Activated naive CD4-positive, alpha-beta T cell treated with anti-CD3 and anti-CD28 coated beads, Interleukin-2, amount 10 ng/mL, durations not matched to agents 7 days and 5 days (primary cell): ENCODE measurements at places on chromosomes 2 and 18.

DNA sequence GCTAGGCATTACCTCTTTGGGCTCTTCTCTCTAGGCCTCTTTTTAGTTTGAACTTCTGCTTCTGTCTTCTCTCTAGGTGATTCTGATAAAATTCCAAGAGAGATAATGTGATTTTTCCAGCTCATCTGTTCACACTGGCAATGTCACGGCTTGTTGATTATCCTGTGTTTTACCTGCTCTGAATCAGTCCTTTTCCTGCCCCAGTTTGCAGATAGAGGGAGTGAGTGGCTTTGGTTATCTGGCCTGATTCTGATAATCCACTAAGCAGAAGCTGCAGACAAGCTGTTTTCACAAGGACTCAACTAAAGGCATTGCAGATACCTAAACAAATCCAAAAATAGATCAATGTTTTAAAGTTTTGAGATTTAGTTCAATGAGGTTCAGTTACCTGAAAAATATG is 111.9 kb downstream of the DCC start:
- H3K4me1 ChIP-seq, result no peaks in the 10 kb centered on the region
- H3K36me3 ChIP-seq, result no peaks in the 10 kb centered on the region
- no peaks in the 10 kb centered on the region for H3K27me3 ChIP-seq
- H3K27ac ChIP-seq, result no peak overlapping the region
- DNase-seq, result no peak

- H3K4me3 ChIP-seq, result no peak overlapping the region
- H3K4me1 ChIP-seq, result no peaks in the 10 kb centered on the region
- no peak for DNase-seq
- no peaks in the 10 kb centered on the region for H3K36me3 ChIP-seq
These were observed 1739.1 kb upstream of the PIK3C3 start for GRCh38 chr18:40215979-40216378.

GRCh38 chr2:148909114-148909513 is 34.1 kb downstream of the KIF5C start:
- no peak overlapping the region for H3K4me3 ChIP-seq
- no peaks in the 10 kb centered on the region for H3K4me1 ChIP-seq

GRCh38 chr2:121650315-121650930 is 1.2 kb upstream of the CLASP1 start:
- H3K27me3 ChIP-seq, result peaks cover 5% of the 10 kb centered on the region
- peaks cover 66% of the 10 kb centered on the region for H3K4me1 ChIP-seq
- DNase-seq, result peak; percentile 41
- H3K27ac ChIP-seq, result peak overlapping the region; percentile 99

DNA sequence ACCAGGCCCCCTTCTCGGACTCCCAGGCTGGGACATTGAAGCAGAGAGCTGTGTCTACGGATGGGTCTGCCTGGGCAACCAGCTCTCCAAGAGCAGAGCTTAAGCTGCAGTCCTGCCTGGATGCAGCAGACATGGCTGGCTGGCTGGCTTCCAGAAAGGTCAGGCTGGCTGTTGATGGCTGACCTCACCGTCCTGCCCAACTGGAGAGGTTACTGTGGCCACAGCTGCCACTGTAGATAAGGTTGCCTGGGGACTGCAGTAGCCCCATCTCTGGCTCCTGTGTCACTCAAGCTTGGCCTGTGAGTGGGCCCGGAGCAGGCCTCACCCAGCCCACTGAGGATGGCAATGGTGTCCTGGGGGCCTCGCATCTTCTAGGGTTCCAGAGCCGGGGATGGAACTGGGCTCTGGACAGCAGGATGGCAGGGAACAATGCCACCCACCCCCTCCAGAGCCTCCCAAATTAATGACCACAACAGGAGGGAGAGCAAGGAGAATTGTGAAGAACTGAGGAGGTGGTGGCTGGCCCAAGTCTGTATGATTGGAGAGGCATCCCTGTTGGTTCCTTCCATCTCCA is 37.0 kb upstream of the FOSL2 start:
- no peak overlapping the region for H3K27ac ChIP-seq
- H3K4me1 ChIP-seq, result peaks cover 56% of the 10 kb centered on the region
- peaks cover 7% of the 10 kb centered on the region for H3K36me3 ChIP-seq
- no peak overlapping the region for H3K4me3 ChIP-seq
- H3K27me3 ChIP-seq, result peaks cover 47% of the 10 kb centered on the region
- no peak for DNase-seq

DNA sequence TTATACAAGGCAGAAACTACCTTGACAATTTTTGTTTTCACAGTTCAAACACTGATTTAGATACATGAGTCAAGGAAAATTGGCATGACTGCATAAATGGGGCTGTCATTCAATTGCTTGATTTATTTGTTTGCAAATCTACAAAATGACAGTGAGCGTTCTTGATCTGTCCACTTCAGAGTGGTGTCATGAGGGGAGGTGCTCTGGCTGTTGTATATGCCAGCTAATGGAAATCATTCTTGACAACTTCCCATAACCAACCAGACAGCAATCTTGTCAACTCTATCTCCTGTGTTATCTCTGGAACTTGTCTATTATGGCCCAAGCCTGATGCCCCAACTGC is 120.6 kb upstream of the UGP2 start:
- no peaks in the 10 kb centered on the region for H3K27me3 ChIP-seq
- no peak for DNase-seq
- no peak overlapping the region for H3K27ac ChIP-seq

DNA sequence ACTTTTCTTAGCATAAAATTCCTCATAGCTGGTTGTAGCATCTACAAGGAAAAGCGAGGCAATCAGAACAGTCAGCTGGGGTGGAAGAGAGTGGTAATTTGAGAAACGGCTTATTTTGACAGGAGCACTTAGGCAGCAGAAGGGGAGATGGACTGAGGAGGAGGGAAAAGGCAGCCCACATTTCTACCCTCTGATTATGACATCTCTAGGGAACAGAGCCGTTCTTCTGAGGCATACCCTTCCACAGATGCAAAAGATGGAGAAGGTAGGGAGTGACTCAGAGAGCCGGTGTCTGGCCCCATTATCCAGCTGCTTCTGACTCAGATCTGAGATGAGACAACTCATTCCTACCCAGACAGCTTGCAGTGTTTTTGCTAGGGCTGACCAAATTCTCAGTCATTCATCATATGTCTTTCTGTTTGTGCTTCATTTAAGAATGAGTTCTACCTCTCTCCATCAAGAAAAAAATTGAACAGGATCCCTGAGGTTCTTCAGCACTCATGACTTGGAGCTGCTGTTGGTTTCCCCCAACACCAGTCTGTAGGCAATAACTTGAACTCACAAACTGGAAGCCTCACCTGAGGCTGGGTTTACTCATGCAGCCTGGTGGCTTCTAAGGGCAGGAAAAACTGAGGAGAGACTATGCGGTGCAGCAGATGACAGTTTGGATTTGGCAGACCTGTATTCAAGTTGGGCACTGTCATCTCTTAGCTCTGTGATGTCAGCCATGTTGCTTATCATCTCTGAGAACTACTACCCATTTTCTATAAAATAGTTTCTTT is 15.9 kb upstream of the SEC11C start:
- H3K4me3 ChIP-seq, result no peak overlapping the region
- H3K27ac ChIP-seq, result peak overlapping the region; percentile 21
- H3K27me3 ChIP-seq, result peaks cover 18% of the 10 kb centered on the region
- DNase-seq, result no peak

DNA sequence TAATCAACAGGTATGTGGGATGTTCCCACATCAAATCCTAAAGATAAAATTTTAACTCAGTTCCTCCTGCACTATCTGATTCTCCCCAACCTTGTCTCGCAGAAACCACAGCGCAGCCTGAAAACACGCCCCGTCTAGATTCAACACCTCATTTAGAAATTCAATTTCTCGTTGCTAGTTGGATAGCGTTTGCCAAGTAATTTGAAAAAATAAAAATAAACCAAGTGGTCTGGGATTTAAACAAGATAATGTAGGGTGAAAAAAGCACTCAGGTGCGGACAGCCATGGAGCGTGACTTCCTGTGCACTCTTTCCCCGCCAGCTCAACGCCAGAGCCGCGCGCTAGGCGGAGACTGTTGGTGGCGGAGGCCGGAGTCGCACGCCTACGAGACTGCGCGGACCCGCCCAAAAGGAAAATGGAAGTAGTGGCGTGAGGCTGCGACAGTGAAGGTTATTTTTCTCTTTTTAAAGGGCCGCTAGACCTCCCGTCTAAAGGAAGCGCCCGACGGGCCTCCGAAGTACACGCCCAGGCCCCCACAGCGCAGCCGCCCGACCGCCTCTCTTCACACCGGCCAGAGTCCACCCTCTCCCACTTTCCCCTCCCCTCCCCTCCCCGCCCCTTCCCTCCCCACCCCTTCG is 615 bp upstream of the CCNT2 start:
- H3K27me3 ChIP-seq, result peaks cover 12% of the 10 kb centered on the region
- peak; percentile 92 for DNase-seq
- peak overlapping the region; percentile 89 for H3K4me3 ChIP-seq
- H3K36me3 ChIP-seq, result peaks cover 19% of the 10 kb centered on the region

DNA sequence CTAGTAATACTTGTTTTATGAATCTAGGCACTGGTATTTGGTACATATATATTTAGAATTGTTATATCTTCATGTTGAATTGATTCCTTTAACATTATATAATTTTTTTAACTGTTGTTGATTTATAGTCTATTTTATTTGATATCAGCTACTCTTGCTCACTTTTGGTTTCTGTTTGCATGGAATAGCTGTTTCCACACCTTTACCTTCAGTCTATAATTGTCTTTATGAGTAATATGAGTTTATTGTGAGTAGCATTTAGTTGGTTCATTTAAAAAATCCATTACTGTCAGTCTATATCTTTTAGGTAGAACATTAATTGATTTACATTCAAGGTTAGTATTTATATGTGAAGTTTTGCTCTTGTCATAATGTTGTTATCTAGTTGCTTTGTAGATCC is 58.6 kb downstream of the SMCHD1 start:
- peaks cover 80% of the 10 kb centered on the region for H3K36me3 ChIP-seq
- DNase-seq, result no peak
- peaks cover 23% of the 10 kb centered on the region for H3K4me1 ChIP-seq

DNA sequence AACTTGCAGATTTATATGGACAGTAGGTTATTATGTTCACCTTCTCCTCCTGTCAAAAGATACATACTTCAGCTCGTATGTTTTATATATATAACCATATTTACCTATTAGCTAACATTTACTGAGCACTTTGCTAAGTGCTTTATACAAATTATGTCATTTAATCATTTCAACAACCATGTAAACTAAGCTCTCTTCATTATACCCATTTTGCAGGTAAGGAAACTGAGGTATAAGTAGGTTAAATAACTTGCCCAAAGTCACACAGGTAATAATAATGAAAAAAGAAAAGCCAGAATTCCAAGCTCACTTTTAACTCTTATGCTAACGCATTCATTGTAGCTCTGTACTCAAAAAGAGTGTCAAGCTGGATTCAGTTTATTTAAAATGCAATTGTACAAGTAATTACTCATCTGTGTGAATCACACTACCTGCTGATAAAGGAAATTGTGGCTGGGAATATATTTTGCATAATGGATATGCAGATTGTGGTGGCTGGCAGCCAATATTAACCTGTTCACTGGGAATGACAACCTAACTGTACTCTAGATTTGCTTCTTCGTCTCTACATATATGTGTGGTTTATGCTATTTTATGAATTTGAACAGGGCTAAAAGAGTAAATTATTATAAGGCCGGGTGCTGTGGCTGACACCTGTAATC is 20.6 kb downstream of the SLC16A14 start:
- no peaks in the 10 kb centered on the region for H3K4me1 ChIP-seq
- no peaks in the 10 kb centered on the region for H3K36me3 ChIP-seq
- DNase-seq, result no peak

DNA sequence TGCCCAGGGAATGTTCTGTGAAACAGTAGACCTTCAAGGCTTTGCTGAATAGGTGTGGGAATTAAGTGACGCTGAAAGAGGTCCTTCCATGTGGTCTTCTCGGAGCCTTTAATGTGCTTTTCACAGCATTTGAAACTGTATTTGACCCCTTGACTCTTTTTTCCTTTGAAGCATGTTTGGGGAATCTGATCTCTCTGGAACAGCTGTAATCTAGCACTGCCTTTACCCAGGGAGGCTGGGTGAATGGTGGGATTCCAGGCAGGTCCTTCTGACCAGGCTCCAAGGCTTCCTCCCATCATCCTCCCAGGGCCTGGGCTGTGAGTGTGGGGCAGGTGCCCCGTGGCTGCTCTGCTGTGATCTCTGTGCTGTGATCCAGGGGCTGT is 4.2 kb downstream of the ZAP70 start:
- peaks cover 75% of the 10 kb centered on the region for H3K36me3 ChIP-seq
- H3K4me1 ChIP-seq, result peaks cover 80% of the 10 kb centered on the region
- no peaks in the 10 kb centered on the region for H3K27me3 ChIP-seq
- peak overlapping the region; percentile 85 for H3K4me3 ChIP-seq
- H3K27ac ChIP-seq, result peak overlapping the region; percentile 96
- DNase-seq, result peak; percentile 13

DNA sequence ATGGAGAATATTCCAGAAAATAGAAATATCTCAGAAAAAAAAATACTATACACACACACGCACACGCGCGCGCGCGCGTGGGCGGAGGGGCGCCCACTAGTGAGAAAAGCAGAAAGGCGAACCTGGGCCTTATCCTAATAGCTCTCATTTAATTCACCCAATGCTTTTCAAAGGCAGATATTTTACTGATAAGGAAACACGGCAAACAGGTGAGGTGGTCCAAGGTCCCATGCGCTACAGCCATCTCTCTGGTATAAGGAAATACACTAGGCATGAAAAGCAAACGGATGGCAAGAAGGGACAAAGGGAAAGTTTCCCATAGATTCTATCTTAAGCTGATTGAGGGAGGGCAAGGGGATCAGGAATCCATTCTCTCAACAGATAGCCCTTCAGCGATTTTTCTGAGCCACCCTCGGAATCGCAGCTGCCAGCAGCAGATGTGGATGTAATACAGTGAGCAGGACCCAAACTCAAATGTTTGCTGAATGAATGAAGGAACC is 136.7 kb downstream of the TMEM247 start:
- peaks cover 29% of the 10 kb centered on the region for H3K4me1 ChIP-seq
- DNase-seq, result no peak
- peaks cover 16% of the 10 kb centered on the region for H3K36me3 ChIP-seq
- H3K4me3 ChIP-seq, result peak overlapping the region; percentile 92
- H3K27me3 ChIP-seq, result no peaks in the 10 kb centered on the region

DNA sequence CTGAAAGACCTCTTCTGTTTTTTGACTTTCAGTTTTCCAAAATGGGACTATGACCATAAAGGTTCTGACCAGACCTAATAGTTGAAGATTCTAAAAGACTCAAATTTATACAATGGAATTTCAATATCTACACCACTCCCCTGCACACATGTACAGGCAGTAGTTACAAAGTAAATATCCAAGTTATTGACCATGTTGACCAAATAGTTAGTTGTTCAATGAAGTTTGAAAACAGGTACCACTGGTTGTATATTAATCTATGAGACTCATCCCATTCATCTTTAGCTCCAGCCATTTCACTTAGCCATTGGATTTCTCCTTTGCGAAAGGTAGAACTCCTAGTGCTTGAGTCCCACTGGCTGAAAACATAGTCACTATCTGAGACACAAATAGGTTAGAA is 277.4 kb downstream of the SETBP1 start:
- H3K27ac ChIP-seq, result no peak overlapping the region
- no peak overlapping the region for H3K4me3 ChIP-seq
- no peaks in the 10 kb centered on the region for H3K4me1 ChIP-seq
- no peaks in the 10 kb centered on the region for H3K36me3 ChIP-seq
- H3K27me3 ChIP-seq, result no peaks in the 10 kb centered on the region

- no peaks in the 10 kb centered on the region for H3K27me3 ChIP-seq
- peak; percentile 35 for DNase-seq
- H3K4me1 ChIP-seq, result no peaks in the 10 kb centered on the region
- H3K4me3 ChIP-seq, result no peak overlapping the region
- H3K27ac ChIP-seq, result no peak overlapping the region
These were observed 221.9 kb downstream of the DYM start for GRCh38 chr18:49238433-49239042.
